Fibroblast of villous mesenchyme (primary cell): ENCODE measurements at places on chromosomes 7 and 10.

GRCh38 chr7:151843181-151843580 lies 33.7 kb downstream of the PRKAG2 start:
- no peak for DNase-seq

DNA sequence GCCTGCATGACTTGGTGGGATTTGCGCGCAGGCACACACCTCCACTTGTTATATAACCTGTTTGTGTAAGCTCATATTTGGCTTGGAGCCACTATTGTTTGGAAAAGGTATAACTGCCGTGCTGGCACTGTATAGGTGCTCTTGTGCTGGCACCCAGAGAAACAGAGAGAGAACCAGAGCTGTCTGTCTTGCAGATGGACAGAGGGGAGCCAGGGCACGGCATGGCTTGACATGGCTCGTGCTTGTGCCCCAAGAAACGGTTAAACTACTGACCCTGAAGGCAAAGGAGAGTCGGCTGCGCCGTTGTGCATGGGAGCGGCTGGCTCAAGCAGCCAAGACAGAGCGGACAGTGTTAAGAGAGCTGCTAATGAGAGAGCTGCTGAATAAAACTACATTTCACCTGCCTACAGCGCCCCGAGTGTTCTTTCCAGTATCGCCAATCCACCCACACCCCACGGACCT lies 23.2 kb downstream of the RAPGEF5 start:
- no peak for DNase-seq

DNA sequence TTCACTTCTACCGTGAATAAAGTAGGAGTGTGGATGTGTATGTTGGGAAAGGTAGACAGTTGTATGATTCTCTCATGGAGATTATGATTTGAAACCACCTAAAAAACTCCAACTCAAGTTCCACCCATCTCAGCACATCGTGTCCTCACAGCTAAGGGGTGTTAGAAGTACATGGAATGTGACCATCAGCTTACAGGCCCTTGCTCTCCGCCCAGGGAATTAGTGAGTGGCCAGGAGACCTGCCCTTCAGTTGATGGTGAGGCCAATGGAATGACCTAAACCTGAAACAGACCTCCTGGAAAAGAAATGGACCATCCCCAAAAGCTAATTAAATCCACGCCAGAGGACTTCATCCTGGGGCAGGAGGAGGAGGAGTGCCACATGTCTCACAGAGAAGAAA lies 2.1 kb upstream of the WNT2 start:
- DNase-seq, result peak; percentile 46

GRCh38 chr10:130049244-130049643 lies 61.4 kb downstream of the C10orf143 start:
- DNase-seq, result no peak

- DNase-seq, result no peak
Observed at GRCh38 chr10:100913470-100913865, 705 bp downstream of the SLF2 start.

DNA sequence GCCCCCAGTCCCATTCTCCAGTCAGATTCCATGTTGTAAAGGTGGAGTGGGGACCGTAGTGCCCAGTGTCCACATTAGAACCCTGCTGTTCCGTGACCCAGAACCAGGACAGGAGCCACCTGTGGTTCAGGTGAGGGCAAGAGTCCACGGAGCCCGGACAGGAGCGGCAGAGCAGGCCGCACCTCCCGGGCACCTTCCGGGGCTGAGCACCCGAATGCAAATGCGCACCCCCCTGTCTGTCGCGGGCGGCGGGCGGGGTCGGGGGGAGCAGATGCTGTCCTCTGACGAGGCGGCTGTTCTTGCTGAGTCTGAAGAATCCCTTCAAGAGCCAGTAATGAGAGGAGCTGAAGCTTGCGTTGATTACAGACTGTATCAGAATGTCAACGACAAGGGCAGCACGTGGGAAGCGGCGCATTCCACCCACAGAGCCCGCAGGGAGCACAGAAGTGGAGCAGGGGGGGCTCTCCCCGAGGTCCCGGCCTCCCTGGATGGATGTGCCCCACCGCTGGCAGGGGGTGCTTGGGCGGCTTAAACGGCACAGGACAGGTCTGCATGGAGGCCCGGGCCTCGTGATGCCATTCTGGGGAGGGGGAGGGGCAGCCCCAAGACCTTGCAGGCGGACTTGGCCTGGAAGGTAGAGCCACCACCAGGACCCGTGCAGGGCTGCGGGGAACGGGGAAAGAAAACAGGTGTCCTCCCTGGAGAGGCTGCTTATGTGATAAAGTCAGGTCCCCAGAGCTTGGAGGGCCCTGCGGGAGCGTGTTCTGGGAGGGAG lies 407.5 kb upstream of the RNF32 start:
- DNase-seq, result no peak

DNA sequence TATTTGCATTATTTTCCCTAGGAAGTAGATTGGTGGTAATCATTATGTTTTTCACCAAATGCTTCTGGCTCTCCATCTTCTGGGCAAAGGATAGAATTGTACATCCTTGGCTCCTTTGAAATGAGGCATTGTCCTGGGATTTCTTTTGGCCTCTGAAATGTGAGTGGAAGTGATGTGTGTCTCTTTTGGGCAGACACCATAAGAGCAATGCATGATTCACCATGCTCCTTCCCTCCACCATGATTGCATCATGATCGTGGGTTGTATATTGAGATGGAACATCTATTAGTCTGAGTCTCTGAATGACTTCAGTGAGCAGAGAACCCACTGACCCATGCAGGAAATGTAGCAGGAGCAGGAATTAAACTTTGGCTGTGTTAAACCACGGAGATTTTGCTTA lies 49.2 kb downstream of the ADRA2A start:
- no peak for DNase-seq

GRCh38 chr10:61837755-61838171 lies 63.7 kb upstream of the ARID5B start:
- peak; percentile 21 for DNase-seq

GRCh38 chr10:126458466-126458865 lies 70.2 kb upstream of the ADAM12 start:
- peak; percentile 47 for DNase-seq

- DNase-seq, result peak; percentile 11
Observed at GRCh38 chr7:39355664-39356063, 210.5 kb upstream of the YAE1 start.

GRCh38 chr7:107564553-107565298 lies 955 bp downstream of the DUS4L start:
- DNase-seq, result peak; percentile 61

- no peak for DNase-seq
Observed at GRCh38 chr7:132878204-132878919, 203.5 kb downstream of the CHCHD3 start.

GRCh38 chr10:124799211-124799610 lies 2.4 kb upstream of the ABRAXAS2 start:
- no peak for DNase-seq

DNA sequence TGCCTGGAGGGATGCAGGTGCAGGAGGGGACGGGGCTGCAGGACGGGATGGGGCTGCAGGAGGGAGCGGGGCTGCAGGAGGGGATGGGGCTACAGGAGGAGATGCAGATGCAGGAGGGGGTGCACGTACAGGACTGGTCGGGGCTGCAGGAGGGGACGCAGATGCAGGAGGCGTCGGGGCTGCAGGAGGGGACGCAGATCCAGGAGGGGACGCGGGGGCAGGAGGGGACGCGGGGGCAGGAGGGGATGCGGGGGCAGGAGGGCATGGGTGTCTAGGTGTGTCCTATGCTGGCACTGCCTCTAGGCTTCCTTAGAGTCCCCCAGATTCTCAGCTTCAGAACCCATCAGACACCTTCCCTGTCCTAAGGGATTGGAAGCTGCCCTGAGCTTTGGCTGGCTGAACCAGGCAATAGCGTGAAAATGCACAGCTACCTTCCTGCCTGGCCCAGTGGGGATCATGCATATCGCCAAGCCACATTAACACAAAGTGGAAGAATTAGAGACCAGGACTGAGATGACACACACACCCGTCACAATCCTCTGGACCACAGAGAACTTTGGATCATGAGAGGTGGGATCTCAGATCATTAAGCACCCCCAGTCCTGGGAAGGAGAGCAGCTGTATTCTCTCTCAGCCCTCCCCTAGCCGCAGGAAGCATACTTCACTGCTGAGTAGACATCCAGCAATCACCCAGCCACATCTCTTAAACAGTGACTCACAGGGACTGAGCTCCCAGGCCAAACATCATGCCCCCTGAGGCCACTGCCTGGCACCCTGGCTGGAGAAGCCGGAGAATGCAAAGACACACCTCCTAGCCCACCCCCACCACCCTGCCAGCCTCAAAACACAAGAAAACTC lies 67.3 kb downstream of the VWA2 start:
- peak; percentile 96 for DNase-seq

DNA sequence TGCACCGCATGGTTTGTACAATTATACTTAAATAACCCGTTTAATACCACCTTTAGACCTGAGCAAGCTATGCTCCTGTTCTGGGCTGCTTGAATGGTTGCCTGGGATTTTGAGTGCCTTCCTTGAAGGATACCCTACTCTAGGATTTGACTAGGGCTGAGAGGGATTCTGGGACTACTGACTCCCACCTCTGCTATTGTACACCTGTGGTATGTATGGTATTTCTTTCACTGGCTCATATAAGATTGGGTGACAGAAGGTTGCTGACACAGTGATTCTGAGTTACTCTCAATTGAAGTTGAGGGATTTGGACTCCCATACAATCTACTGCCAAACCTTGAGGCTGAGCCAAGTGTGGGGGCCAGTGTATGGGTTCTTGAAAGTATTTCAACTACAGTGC lies 494.4 kb upstream of the SEMA3D start:
- no peak for DNase-seq

DNA sequence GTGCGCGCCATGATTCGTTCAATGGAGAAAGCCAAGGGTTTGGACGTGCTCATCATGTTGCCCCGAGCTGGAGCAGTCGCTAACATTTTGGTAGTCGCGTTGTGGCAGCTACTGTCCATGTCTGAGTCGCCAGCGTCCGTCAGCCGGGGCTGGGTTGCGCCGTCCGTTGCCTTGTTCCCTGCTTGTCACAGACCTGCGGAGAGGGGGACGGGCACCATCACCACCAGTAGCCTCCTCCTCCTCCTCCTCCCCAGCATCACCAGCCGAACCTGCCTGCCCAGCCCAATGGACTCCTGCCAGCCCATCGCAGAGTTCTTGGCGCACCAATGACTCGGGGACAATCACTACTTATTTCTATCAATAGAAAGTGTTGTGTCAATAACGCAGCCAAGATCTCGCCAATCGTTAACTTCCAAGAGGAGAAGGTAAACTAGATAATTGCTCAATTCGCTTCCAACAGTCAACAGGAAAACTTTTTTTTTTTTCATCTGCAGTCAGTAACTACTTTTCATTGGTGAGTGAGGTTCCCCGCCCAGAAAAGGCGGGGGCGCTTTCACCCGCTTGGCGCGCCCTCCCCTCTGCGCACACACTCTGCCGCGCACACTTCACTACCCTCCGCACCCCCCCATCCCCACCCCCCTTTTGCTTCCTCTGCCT lies at the start of gene FEZF1:
FEZF1 (minus strand) TSS at position 432 of the 657 bp plus-strand sequence; CDS start at position 119, 313 bp downstream.
- peak; percentile 9 for DNase-seq

DNA sequence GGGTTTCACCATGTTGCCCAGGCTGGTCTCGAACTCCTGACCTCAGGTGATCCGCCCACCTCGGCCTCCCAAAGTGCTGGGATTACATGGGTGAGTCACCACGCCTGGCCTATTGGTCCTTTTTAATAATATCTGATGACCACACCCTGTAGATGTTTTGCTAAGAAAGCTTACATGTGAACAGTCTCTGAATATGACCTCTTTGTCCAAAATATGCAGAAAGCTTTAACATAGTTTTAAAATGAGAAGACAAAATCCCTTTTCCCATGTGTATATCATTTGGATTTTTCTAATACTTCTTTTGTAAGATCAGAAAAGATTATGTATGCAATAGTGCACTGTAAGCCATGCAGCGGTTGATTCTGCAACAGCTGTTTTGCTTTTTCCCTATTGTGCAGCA lies 38.5 kb downstream of the MCU start:
- DNase-seq, result peak; percentile 46

- DNase-seq, result peak; percentile 71
Observed at GRCh38 chr10:58023341-58024073, 244.2 kb downstream of the IPMK start.

DNA sequence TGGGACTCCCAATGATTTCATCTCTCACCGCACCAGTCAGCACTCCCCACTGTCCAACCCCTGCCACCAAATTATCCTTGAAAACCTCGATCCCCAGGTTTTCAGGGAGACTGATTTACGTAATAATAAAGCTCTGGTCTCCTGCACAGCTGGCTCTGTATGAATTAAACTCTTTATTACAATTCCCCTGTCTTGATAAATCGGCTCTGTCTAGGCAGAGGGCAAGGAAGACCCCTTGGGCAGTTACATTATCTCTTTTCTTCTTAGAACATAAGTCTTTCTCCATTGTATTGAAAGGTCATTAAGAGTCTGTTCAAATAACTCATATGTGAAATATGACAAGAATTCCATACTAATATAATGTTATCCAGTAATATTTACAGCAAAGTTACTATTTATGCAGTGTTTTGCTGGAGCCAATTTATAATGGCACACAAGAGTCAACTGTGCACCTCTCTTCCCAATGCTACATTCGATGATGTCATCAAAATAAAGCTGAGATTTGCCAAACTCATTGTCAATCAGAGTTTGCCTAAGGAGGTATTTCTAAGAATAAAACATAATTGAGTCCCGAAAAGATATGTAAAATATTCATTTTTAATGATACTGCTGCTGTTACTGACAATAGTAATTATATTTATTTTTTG lies 1297.2 kb upstream of the LRRTM3 start:
- no peak for DNase-seq

DNA sequence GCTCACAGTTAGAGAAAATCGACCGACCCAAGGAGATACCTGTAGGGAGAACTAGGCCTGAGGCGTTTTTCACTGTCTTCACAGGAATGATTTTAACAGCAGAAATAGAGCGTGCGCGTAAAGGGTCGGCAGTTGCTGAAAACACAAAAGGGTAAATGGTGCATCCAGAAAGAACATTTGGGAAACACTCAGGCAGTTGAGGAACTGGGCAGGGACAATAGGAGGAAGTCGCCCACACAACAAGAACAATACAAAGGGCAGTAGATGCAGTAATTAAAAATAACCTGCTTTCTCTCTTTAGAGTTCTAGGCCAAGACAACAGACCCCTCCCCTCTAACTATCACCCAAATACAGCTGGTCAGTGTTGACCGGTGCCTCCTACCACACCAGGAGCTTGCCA lies 126.6 kb downstream of the SORBS1 start:
- no peak for DNase-seq

DNA sequence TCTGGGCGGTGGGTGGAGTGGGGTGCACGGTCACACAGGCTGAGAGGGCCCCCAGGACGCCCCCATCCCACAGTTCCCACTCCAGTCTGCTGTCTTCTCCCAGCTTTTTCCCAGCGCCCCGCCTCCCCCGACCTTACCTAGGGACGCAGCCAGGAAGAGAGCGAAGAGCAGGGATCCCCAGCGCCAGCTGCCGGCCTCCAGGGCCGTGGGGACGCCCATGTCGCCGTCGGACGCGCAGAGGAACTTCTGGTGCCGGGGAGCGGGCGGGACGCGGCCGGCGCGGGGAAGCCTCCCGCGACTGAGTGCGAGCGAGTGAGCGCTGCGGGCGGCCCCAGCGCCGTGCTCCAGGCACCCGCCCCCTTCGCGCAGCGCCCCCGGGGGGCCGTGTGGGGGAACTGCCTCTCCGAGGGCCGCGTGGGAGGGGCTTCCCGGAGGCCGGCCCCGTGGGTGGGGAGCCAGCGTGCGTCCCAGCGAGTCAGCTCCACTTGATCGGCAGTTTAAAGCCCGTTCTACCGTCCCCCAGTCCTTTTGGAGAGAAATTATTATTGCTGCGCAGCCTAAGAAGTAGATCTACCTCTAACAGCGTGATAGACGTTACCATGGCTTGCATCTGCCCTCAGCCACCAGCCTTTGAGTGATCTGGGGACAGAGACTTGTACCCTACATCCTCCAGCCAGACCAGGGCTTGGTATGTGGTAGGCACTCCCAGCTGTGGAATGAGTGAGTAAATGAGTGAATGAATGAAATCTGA lies at the start of gene VSIR:
VSIR (minus strand) TSS at position 300 of the 751 bp plus-strand sequence; CDS start at position 219, 81 bp downstream.
- peak; percentile 81 for DNase-seq
